NCI-H2107 (cell line): ENCODE measurements at places on chromosomes 2 and 18.

DNA sequence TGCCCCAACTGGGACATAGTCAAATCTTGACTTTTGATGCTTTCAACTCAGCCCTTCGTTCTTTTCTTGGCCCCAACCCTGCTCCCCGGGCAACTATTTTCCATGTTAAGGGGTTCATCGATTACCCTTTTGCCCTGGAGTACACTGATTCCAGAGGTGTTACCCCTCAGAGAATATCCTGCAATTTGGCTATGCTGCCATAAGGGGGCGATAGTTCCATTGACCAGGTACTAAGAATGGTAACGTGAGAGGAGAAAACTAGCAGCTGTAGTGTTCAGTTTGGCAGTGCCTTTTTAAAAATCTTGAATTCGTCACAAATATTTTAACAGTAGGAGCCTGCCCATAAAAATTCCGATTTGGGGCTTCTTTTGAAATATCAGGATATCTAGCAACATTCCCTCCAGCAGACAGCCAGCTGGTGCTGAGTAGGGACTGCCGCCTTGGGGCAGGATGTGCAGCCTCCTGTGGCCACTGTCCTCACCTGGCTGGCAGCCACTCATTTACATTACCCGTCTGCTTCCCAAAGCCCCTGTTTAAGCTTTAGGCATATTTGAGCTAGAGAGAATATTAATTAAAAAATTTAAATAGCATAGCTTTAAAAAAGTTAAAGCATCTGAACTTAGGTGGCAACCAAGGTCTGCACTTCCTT, 146.3 kb upstream of the SKOR2 start:
- no peak for DNase-seq

DNA sequence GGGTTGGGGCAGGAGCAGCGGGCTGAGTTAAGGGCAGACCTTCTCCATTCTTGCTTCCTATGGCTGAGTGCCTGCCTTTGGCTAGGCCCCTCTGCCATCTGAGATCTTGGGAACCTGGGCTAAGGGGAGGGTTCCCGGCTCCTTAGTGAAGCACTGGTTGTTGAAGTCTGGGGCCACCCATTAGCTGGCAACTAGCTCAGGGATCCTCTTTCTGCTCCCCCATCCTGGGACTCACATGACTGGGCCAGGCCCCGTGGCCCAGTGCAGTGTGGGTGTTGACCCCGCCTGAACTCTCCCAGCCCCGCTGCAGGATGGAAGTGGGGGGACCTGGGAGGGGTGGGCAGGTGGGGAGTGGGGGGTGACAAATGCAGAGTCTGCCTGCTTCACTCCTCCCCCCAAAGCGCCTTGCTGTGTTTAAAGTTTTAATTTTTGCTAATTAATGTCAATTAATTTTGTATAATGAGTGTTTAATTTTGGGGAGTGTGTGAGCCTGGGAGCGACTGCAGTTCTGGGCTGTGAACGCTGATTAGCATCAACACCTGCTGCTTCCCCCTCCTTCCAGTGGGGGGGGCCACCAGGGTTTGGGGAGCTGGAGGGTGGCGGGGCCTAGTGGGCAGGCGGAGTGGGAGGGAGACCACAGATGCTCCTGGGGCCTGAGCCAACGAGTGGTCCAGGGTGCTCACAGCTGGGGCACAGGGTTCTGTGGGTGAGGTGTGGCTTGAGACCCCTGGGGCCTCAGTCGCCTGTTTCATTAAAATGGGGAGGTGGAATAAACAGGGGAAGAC, 55.2 kb downstream of the EMX1 start:
- DNase-seq, result no peak

- DNase-seq, result no peak
Observed at GRCh38 chr18:58631301-58631700, 2.4 kb upstream of the ALPK2 start.

DNA sequence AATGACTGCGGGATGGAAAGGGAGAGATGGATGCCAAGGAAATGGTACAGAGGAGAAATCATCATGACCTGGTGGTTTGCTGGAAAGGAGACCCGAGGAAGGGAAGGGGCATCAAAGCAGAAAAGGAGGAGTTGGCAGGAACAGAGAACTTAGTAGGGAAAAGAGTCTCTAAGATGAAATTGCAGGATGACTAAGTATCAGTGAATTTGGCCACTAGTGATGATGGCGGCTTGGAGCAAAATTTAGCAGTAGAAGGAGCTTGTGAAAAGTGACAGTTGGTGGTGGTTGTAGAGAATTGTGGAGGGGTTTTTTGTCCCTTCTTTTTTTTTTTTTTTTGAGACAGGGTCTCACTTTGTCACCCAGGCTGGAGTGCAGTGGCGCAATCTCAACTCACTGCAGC, 10.1 kb downstream of the METAP1D start:
- DNase-seq, result no peak

DNA sequence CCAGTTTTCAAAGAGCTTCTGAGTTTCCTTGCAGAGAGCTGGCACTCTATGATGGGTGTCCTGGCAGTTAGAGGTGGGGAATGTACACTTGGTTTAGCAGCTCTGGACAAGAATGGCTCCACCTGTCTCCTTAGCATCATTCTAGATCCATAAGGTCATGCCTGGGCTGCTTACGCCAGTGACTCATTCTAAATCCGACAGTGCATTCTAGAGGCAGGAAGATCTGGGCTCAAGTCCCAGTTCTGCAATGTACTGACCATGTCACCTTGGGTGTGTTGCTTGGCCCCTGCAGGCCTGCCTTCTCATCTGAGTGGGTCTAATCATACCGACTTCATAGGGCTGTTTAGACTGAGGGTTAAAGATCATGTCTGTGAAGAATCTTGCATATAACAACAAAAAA, 46.5 kb downstream of the PTGR3 start:
- DNase-seq, result no peak

- peak; percentile 39 for DNase-seq
Observed at GRCh38 chr18:46756559-46757201, at the start of gene ST8SIA5. Gene ST8SIA5, minus strand, starts transcription at chr18:46757053. Its CDS starts 545 bp downstream, at chr18:46756508.

DNA sequence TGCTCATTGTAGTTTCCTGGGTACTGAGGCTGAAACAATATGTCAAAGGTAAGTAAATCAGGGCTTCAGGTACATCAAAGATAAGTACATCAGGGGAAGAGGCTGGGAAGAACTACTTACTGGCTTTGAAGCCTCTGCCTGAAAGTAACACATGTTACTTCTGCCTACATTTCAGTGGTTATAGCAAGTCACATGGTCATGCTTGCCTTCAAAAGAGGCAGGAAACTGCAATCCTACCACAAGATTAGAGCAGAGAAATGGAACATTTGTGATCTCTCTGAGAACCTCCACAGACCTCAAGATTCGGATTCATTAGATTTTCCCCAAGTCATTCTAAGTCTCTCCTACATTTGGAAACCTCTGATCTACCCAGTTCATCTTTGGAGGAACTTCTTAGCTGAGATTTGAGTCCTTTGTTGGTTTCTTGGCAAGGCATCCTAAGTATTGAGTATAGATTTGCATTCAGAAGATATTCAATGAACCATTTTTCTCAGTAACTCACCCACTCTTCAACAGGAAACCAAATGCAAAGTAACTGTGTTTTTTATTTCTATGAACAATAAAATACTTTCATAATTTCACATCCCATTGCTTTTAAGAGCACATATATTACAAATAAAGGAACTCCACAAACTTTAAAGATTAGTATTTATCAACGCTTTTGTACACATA, 48.5 kb upstream of the CCDC195 start:
- DNase-seq, result no peak

- DNase-seq, result no peak
Observed at GRCh38 chr2:88024509-88024908, 8.2 kb upstream of the RNU2-63P start.

- no peak for DNase-seq
Observed at GRCh38 chr18:48842259-48843061, 108.3 kb downstream of the SMAD7 start.

- no peak for DNase-seq
Observed at GRCh38 chr2:43426305-43427031, 169.4 kb downstream of the THADA start.

DNA sequence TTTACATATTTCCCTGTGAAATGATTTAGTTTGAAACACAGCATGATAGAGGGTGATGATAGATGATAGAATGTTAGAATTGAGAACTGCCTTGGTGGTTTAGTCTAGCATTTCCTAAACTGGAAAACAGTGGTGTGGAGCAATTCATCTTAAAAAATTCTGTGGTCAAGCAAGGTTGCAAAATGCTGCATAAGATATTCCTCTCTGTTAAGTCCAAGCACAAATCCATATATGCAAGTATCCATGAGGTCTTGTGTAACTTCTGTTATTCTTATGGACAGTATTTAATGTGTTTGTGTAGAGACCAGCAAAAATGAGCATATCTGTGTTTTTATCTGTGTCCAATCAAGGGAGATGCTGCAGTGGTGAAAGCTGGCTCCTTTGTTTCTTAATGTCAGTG, 30.0 kb downstream of the CPS1 start:
- DNase-seq, result no peak

DNA sequence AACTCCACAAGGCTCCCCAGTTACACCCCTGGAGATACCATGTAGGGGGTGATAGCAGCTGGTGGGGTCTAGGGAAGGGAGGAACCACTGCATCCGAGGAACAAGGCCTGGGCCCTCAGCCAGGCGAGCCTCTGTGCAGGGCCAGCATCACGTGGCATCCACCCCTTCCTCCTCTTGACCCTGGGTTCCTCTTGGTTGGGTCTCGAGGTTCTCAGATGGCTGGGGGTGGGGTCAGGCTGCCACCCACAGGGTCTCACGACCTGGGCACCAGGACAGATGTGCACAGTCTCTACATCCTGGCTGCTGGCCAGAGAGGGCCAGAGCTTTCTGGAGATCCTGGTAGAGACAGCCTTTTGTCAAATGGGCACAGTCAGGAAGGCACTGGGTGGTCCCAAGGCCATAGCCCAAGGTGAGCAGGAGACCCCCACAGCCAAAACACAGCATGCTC, 10.4 kb downstream of the HS6ST1 start:
- no peak for DNase-seq

DNA sequence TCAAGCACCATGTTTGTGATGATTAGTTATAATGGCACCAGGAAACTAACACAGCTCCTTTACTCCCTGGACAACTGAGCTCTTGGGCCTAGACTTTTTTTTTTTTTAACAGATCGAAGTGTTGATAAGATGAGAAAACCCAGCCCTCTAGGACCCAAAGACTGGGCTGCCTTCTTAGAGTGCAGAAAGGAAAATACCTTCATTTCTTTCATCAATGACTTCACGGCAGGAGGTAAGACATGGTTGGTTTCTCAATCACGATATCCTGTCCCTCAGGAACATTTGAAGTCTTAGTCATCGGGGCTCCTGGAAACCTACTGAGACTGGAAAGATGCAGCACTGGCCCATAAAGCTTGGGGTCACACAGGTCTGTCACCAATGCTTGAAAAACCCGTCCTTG, 84.7 kb downstream of the TNFRSF11A start:
- DNase-seq, result no peak

GRCh38 chr2:111995148-111995547, 59.9 kb upstream of the TMEM87B start:
- DNase-seq, result no peak

DNA sequence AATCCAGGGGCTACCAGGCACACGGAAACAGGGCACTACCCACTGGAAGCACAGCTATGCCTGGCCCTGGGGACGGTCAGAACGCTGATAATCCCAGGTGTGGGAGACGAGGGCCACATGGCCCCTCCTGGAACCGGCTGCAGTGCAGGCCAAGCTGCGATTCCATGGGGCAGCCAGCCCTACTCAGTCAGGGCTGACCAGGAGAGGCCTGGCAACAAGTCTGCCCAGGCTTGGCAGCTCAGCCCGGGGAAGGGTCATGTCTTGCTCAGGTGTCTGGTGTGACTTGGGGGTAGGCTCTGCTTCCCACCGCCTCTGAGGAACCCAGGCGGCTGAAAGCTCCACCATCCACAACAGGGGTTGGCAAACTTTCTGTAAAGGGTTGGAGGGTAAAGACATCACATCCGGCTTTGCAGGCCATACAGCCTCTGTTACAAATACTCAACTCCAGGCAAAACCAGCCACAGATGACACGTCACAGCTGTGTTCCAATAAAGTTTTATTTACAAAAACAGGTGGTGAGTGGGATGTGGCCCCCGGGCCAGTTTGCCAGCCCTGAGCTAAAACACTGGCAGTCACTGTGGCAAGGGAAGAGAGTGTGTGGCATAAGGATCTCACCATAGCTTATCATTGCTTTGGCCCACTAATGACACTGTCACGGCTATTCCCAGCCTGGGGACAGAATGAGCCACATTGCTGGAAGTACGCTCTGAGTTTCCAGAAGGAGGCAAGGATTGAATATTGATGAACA, 85.2 kb downstream of the NDUFA10 start:
- DNase-seq, result no peak

- DNase-seq, result no peak
Observed at GRCh38 chr18:28108814-28109213, 68.1 kb downstream of the CDH2 start.

DNA sequence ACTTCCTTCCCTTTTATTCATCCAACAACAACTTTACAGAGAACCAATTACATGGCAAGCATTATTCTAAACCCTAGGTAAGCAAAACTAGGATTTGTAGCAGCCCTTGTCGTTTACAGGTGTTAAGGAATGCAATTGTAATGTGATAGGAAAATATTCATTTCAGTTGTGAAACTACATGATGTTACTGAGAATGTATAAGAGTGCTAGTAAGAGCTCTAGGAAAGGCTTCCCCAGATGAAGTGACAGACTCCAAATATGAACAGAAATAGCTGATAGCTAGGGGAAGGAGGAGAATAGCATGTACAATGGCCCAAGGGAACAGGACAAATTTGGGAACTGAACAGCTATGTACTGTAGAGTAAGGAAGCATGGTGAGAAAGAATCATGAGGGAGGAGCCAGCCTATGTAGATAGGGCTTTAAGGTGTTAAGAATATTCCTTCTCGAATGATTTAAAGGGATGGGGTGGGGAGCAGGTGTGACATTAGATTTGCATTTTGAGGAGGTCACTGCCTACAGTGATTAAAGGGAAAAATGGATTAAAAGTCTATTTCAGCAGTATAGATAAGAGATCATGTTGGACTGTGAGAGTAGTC, 31.7 kb downstream of the RPE start:
- no peak for DNase-seq

DNA sequence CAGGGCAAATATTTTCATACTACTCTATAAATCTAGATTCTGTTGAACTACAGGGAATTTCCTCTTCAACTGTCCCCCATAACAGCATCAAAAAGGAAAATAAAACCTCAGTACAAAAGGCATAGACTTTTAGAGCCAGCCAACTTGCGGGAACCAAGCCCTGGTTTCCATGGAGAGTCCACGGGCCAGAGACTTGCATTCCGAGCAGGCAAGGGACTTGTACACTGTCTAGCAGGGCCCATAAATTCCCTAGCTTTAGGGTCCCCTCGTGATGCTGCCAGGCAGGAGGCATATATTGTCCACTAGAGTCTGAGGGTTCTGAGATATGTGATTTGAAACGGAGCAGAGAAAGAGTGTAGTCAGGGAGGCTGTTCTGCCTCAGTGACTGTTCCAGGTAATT, 153.1 kb upstream of the SLC14A2 start:
- DNase-seq, result no peak

GRCh38 chr2:188785061-188785460, 189.1 kb upstream of the COL3A1 start:
- no peak for DNase-seq

DNA sequence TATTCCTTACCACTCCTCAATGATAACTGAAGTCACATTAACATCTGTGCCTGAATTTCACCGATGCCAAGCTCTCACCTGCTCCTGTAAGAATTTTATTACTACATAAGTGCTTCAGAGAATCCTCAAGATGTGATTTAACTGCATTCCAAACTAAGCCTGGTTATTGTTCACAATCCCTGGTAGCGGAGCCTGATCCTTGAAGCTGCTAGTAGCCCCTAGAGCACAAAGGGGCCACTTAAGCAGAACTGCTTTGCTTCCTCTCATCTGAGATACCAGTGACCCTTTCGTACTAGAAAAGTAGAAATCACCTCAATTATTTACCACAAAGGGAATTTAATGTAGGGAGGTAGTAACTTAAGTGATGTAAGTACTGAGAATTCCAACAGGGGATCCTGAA, 529.6 kb downstream of the CPS1 start:
- no peak for DNase-seq
